ENCODE measurements at places on chromosomes 1 and 21.

DNA sequence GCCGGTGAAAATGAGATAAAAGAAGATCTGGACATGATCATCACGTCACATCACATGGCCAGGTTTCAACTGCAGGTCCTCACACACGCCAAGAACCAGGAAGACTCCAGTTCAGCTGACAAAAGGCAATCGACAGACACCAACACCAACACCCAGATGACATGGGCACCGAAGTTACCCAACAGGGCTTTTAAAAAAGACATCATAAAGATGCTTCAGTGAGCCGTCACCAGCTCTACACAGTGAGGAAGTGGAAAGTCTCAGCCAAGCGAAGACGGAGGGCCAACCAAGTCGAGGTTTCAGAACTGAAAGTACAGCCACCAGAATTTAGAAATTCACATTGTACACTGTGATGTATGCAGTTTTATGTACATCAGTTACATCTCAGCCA lies 154.3 kb upstream of the COL6A1 start:
- no peak for DNase-seq

GRCh38 chr1:154807048-154807591 lies 63.0 kb downstream of the KCNN3 start:
- DNase-seq = no peak

DNA sequence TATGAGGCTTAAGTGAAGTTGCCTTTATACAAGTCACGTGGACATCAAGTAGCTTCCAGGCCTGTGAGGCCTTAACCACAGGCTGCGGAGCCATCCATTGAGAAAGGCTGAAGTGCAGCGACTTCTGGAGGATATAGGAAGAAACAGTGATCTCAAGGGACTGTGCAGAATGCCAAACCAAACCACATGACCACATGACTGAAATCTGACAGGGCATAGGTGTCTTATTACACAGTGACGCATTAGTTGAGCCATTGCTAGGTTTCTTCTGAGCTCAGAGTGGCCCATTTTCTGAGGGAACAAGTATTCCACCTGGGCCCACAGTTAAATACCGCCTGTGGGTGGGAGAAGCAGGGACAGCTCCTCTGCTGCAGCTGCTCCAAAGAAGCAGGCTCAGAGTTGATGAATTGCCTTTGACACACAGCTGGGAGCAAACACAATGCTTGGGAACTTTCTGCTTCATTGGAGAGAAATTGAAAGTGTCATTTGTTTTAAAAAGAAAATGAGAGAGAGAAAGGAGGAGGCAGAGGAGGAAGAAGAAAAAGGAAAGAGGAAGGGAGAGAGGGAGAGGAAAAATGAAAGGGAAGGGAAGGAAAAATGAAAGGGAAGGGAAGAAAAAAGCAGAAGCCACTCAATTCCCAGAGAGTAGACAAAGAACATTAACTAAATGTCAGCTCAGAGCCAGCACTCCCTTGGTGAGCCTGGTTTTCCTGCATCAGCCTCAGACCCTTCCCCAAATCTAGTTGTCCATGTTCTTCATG lies 94.4 kb downstream of the COLGALT2 start:
- DNase-seq = no peak

DNA sequence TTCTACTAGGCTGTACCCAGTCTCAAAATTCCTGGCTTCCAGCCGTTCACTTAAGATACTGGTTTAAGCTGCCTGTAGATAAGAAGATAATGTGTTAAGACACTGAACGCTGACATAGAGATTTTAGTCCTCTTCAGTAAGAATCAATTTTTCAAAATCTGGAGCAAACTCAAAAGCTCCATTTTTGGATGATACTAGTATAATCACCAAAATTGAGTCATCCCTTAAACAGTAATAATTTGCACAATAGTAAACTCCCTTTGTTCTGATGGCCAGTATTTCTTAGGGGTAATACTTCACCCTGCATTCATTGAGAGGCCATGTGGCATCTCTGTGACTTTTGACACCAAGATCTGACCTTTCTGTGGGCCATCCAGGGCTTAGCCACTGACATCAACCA lies 299.8 kb upstream of the USP25 start:
- no peak for DNase-seq

DNA sequence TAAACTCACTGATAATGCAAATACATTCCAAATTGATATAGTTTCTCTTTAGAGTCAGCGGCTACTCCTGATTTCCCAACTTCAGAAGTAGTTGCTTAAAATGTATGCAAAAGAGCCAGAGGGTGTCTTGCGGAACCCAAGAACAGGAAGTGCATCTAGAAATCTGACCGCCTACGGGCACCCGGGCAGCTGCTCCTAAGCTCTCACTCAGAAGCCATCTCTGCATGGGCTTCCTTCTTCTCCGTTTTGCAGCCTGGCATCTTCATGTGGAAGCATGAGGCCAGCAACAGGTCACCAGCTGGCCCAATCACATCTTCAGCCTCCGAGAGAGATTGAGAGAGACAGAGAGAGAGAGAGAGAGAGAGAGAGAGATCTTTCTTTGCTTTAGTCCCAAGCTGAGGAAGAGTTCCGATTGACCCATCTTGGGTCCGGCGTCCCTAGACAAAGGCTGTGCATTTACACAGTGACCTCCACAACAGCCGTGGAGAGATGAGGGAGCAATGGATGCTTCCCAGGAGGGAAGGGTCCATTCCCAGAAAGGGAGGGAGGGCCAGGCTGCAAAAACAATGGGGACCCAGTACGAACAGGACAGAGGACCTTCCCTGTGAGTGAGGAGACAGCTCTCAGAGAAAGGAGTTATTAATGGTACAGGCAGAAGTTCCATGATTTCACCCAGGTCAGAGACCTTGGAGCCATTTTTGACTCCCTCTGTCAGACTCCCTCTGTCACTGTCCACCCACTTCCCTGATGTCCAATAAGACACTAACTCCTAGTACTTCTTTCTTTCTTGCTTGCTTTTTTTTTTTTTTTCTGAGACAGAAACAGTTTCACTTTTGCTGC lies 28.2 kb upstream of the SLC30A1 start:
- DNase-seq = no peak

GRCh38 chr1:28110555-28110954 lies 22.1 kb upstream of the EYA3 start:
- DNase-seq = no peak

DNA sequence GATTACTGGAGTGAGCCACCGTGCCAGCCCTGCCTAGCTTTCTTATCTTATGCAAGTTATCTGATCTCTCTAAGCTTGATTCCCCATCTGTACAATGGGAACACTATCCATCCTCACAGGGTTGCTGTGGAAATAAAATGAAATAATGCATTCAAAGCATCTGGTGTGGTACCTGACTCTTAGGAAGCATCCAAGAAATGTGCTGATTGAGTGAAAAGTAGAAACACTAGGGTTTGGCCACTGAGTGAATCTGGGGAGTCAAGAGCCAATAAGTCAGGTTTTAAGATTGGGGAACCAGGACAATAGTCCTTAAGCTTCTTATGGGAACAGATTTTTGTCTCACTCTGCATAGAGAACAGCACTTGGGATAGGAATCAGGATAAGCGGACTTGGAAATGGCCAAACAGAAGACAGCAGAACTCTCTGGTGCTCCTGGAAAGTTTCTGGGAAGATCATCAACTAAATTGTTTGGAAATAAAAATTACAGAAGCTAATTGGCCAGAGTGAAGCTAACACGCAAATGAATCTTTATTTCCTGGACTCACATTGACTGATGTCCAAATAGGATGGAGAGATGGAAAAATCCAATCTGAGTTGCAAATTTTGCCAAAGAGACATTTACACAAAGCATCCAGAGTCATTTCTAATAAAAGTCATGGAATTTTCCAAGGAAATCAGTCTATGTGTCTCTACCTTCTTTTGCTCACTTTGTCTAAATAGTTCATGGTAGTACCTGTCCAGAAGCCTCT lies 3.3 kb downstream of the PAFAH2 start:
- no peak for DNase-seq

- peak; percentile 70 for DNase-seq
Measured at GRCh38 chr1:209627732-209628196, 24.5 kb downstream of the LAMB3 start.

DNA sequence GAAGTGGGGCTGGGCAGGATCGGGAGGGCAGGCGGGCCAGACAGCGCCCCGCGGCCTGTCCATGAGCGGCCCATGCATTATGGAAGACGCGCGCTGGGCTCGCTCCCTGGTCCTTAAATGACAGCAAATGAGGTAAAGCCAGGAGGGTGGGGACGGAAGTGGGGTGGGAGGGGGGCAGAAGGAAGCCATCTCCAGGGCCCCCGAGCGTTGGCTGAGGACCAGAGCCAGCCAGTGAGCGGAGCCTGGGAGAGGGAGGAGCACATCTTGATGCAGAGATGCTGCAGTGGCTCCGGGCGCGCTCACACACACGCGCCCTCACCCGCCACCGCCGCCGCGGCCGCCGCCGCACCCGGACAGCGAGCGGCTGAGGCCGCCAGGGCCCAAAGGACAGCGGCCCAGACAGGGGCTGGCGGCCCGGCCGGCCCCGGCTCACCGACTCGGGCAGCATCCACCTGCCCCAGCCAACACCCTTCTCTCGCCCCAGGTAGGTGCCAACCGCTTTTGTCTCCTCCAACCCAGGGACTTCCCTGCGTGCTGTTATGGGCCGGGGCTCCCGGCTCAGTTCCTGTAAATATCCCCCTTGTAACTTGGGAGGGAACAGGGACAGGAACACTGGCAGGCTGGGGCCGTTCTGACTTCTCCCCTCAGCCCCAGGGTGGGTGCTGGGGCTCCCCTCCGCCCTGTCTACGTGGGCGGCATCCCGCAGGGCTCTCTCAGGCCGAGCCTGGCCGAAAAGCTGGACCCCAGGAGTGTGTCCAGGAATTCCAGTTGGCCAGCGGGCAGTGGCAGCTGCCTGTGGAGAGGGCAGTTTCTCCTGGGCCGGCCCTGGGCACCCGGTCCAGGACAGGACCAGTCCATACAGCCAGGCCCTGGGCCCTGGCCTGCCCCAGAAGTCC lies at the start of gene CNTN2:
CNTN2 (plus strand) TSS at position 302 of the 896 bp plus-strand sequence. CDS start 9,974 bp downstream, outside the sequence.
- DNase-seq = no peak

DNA sequence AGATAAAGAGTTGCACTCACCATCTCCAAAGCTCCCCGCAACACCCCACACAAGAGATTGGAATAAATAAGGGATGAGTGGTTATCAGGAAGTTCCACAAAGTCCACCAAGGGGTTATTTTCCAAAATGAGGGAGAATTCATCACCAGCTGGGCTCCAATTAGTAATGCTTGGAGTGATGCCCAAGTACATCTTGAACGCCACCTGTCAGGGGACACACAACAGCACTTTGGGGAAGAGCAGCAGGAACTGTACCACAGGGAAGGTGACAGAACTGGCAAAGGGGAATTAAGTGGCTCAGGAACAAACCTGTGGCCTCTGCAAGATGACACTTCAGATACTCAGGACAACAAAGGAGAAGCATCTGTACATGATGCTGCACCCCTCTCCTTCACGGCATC lies 11.5 kb downstream of the TRAPPC3 start:
- no peak for DNase-seq

- no peak for DNase-seq
Measured at GRCh38 chr1:41420860-41421259, 59.6 kb downstream of the FOXO6 start.

- no peak for DNase-seq
Measured at GRCh38 chr1:178509414-178510007, 3.4 kb upstream of the TEX35 start.

DNA sequence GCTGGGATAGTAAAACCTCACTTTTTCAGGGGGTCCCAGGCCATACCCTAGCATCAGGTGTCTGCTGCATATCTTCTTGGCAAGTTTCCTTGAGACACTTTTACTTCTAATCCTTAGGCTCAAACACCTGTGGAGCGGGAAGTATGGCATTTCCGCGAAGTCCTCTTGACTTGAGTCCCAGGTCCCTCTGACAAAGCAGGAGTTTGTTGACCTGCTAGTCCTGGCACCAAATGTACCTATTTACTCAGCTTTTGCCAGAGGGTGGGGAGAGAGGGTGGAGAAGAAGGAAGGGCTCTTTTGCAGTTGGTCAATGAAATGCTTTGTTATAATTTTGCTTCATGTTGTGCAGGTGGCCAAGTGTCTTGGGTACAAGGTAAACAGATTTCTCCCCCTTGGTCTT lies 59.7 kb downstream of the CLIC6 start:
- no peak for DNase-seq

- no peak for DNase-seq
Measured at GRCh38 chr1:92797961-92798360, 13.1 kb upstream of the EVI5 start.

DNA sequence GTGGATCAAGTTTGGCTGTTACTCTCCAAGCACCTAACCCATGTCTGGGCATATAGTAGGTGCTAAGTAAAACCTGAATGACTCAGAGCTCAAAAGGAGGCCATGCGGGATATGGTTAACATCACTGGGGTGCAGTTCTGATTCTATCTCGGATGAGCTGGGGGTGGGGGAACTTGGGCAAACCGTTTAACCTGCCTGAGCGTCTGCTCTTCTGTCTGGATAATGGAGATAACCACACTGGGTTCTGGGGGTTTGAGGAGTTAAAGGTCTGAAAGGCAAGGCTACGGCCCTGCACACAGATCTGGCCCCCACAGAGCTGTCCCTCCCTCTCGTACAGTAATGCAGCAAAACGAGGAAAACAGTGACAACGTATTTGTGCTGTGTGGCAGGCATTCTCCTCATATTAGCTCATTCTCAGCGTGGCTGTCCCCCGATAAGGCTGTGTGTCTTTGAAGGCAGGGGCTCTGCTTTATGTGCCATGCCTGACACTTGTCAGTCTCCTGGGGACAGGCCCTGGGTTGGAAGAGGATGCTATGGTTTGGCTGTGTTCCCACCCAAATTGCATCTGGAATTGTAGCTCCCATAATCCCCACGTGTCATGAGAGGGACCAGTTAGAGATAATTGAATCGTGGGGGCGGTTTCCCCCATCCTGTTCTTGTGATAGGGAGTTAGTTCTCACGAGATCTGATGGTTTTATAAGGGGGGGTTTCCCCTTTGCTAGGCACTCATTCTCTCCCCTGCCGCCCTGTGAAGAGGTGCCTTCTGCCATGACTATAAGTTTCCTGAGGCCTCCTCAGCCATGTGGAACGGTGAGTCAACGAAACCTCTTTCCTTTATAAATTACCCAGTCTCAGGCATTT lies 6.8 kb upstream of the ALDH4A1 start:
- DNase-seq = no peak

- no peak for DNase-seq
Measured at GRCh38 chr1:109248444-109248796, 919 bp upstream of the CELSR2 start.

- no peak for DNase-seq
Measured at GRCh38 chr21:39611551-39612190, 1.1 kb upstream of the B3GALT5 start.

DNA sequence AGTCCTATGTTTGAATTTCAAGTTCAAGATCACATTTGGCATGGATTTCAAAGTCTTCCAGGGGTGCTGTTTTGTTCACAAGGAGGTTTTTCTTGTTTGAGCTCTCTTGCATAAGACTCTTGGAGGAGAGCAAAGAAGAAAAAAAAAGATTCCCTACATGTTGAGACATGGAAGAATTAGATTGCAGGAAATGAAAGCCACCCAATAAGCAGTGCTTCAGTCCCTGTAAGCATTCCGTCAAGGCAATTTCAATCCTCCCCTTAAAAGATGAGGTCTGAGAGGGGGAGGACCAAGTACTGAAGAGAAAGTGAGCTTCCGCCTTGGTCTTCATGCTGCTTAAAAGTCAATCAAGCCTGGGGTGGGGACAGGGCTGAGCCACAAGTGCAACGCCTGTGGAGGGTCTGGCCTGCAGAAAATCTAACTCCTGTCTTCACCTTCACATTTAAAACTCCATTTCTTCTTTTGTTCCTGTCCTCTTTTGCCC lies 50.2 kb downstream of the LPAR3 start:
- no peak for DNase-seq

- DNase-seq = no peak
Measured at GRCh38 chr1:162056579-162056978, 12.9 kb upstream of the NOS1AP start.
